ENCODE measurements at places on chromosomes 3 and 15.
A peak's percentile ranks its signal among the peaks of the same experiment; 100 is the strongest.

DNA sequence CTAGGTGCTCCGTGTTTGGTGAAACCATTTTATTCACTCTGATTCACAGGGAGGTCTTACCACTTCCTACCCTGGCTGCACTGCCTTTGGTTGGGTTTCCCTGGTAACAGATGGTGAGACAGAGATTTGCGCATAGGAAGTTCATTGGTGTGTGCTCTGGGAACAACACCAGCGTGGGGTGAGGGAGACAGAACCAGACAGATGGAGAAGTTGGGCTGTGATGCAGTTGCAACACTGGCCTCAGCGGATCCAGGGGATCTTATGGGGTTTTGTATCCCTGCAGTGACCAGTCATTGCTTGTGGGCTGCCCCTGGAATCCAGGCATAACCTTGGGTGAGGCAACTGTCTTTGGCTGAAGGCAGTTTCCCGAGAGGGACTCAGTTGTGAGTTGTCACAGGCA lies 12.5 kb upstream of the IL16 start:
- DNase-seq = peak; percentile 43

- DNase-seq = no peak
Measured at GRCh38 chr3:121542924-121543323, 2.9 kb downstream of the POLQ start.

DNA sequence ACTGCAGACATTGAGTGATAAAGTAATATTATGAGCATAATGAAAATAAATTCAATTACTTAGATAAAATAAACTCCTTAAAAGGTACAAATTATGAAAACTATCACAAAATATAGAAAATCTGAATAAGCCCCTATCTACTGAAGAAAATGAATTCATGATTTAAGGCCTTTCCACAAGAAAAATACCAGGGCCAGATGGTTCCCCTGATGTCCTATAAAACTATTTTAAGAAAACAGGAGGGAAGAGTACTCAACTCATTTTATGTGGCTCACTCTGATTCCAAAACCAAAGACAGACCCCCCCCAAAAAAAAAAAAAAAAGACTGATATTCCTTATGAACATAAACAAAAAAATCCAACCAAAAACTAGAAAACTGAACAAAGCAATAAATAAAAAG lies 59.9 kb downstream of the ADAM10 start:
- DNase-seq = no peak

DNA sequence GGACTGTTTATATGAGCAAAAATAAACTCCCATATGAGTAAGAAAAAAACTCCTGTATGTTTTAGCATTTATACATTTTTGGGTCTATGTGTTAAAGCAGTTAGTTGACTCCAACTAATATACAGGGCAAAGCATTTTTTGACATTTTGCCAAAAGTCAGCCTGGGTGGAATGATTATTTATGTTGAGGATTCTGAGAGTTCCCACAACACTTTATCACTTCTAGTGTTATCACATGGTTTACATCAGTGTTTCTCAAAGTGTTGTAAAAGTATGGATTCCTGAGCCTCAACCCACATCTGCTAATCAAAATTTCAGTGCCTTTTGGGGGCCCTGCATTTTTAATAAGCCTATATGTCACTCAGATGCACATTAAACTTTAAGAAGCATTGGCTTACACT lies 337.3 kb upstream of the WNT5A start:
- no peak for DNase-seq

DNA sequence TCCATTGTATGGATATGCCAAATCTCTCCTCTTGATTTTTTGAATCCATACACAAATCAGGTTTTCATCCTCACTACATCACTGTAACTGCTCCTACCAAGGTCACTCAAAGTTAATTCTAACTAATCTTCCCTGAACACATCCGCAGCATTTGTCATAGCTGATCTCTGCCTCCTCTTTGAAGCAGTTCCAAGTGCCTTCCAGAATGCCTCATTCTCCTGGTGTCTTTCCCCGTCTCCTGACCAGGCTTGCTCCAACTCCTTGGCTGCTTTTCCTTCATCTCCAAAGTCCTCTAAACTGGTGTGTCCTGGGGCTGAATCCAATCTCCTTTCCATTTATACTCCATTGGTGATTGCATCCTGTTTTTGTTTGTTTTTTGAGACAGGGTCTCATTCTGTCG lies 26.8 kb downstream of the KLHDC8B start:
- DNase-seq = no peak

- no peak for DNase-seq
Measured at GRCh38 chr15:51186181-51186705, 91.5 kb upstream of the TNFAIP8L3 start.
